ENCODE measurements at places on chromosomes 7 and 10. TPM values are rescaled to one million over a fixed set of nuclear protein-coding genes. Genes with fewer than 3 reads are reported as not detected.

DNA sequence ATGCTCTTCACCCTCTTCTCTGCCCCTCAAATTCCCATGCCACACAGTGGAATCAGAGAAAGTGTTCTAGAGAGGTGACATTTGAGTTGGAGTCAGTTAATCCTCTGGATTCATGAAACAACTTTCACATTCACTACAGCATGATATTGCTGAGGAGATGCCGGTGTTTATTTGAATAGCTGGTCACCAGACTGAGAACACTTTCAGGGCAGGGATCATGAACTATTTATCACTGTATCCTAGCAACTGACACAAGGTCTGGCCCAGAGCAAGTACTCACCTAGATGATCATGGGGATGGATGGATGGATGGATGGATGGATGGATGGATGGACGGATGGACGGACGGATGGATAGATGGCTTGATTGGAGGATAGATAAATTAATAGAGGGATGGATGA, 116.7 kb upstream of the ZMIZ1 start:
- no peak for DNase-seq
- no peak overlapping the region for H3K4me3 ChIP-seq
- H3K27ac ChIP-seq = no peak overlapping the region
- H3K27me3 ChIP-seq = no peaks in the 10 kb centered on the region

- H3K27me3 ChIP-seq = no peaks in the 10 kb centered on the region
- H3K27ac ChIP-seq = no peak overlapping the region
- H3K36me3 ChIP-seq = no peaks in the 10 kb centered on the region
These were observed 89.4 kb downstream of the FAS start for GRCh38 chr10:89079961-89080360.

- no peaks in the 10 kb centered on the region for H3K27me3 ChIP-seq
- no peak overlapping the region for H3K4me3 ChIP-seq
- no peak overlapping the region for H3K27ac ChIP-seq
- no peaks in the 10 kb centered on the region for H3K4me1 ChIP-seq
These were observed 76.6 kb downstream of the AMZ1 start for GRCh38 chr7:2764621-2765020.

The ZNF277 gene
- total RNA-seq = 11.2 TPM

DNA sequence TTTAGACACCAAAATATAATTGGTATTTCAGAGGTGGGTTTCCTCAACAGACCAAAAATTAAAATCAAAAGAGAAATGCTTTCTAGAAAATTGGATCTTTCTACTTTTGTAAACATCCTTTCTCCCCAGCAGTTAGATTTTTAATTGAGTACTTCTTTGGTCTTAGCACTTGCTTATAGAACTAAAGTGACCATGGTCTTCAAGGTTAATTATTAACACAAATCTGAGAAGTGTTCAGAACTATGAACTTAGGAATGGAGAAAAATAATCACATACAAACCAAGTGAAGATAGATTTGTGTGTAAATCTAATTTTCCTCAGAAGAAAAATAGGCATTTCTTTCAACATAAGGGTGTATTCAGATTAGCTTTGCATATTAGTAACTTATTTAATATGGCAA, 355.4 kb downstream of the ELMO1 start:
- peaks cover 17% of the 10 kb centered on the region for H3K4me1 ChIP-seq
- H3K27ac ChIP-seq = peak overlapping the region; percentile 30
- no peak for DNase-seq

The SEMA3D gene
- 1.3 TPM for total RNA-seq

DNA sequence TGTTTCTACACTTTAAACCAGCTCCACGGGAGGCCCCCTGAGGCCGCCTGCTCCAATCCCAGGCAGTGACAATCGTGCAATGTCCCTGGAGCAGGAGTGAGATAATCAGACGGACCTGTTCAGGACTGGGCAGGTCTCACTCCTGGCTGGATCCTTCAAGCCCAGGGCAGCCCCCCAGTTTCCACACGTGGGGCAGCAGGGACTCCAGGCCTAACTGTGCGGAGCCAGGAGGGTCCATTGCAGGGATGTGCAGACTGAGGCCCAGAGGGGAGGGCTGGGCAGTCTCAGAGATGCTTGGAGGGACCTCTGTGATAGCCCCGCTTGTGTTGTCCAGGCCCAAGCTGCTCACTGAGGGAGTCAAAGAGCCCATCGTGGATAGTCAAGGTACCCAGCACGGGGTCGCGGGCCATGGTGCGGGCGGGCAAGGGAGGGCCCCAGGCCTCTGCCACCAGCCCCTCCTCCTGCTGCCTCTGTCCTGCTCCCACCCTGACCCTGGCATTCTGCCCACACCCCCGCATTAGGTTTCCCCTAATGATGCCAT, 110.5 kb upstream of the KCTD7 start:
- no peaks in the 10 kb centered on the region for H3K4me1 ChIP-seq
- no peak overlapping the region for H3K27ac ChIP-seq
- no peaks in the 10 kb centered on the region for H3K36me3 ChIP-seq
- DNase-seq = no peak
- H3K4me3 ChIP-seq = no peak overlapping the region

The LDB1 gene
- 11.2 TPM for total RNA-seq

- no peaks in the 10 kb centered on the region for H3K4me1 ChIP-seq
- DNase-seq = no peak
- H3K36me3 ChIP-seq = no peaks in the 10 kb centered on the region
- H3K4me3 ChIP-seq = no peak overlapping the region
These were observed 1.7 kb upstream of the TAS2R5 start for GRCh38 chr7:141788296-141788695.

The CCL24 gene
- 1.1 TPM for total RNA-seq

DNA sequence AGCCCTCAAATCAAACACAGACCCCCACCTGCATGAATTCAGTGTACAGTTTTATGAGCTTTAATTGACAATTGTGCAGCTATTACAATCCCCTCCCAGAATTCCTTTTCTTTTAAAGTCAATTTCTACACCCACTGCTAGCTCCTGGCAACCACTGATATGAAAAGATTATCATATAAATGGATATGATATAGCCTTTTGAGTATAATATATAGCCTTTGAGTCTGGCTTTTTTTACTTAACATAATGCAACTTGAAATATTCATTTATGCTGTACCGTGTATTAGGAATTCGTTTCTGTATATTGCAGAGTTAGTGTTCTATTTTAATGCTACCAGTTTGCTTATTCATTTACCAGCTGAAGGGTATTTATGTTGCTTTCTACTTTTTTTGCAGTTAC, 127.7 kb downstream of the CCSER2 start:
- no peak for DNase-seq
- no peaks in the 10 kb centered on the region for H3K36me3 ChIP-seq
- no peaks in the 10 kb centered on the region for H3K27me3 ChIP-seq
- no peaks in the 10 kb centered on the region for H3K4me1 ChIP-seq

GRCh38 chr7:15648461-15648961, 38.0 kb downstream of the MEOX2 start:
- H3K4me1 ChIP-seq = no peaks in the 10 kb centered on the region
- no peaks in the 10 kb centered on the region for H3K27me3 ChIP-seq
- DNase-seq = no peak
- H3K4me3 ChIP-seq = no peak overlapping the region
- H3K36me3 ChIP-seq = no peaks in the 10 kb centered on the region

GRCh38 chr7:72017756-72018155, 394.4 kb downstream of the CALN1 start:
- no peaks in the 10 kb centered on the region for H3K27me3 ChIP-seq
- H3K36me3 ChIP-seq = no peaks in the 10 kb centered on the region
- no peak overlapping the region for H3K4me3 ChIP-seq
- H3K27ac ChIP-seq = no peak overlapping the region
- no peak for DNase-seq

The COL17A1 gene
- 0.11 TPM for total RNA-seq

DNA sequence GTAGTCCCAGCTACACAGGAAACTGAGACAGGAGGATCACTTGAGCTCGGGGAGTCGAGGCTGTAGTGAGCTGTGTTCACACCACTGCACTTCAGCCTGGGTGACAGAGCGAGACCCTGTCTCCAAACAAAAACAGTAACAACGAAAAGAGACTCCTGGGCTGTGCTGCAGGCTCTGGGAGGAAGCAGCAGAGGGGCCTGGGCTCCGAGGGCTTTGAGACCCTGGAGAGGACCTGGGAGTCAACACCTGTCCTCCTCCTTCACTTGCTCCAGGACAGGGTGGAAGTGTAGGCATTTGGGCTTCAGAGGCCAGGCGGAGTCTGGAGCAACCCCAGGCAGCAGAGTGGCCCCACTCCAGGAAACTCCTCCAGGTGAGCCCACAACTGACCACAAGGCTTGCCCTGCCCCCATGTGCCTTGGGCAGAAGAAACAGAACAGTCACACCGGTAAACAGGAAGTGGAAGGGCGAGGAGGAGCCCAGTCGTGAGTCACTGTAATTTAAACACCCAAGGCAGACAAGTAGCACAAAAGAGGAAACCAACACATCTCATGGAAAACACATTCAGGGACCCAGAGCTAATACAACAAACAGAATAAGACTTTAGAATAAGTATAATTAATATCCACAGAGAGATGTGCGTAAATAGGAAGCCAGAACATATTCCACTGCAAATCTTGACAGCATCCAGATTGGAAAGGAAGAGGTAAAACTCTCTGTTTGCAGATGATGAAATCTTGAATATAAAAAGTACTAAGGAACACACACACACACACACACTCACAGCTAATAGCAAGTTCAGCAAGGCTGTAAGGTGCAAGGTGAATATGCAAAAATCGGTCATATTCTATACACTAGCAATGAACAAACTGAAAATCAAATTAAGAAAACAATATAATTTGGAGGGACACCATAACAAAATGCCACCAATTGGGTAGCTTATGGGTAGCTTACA, 20.5 kb upstream of the RASGEF1A start:
- no peaks in the 10 kb centered on the region for H3K27me3 ChIP-seq
- no peak overlapping the region for H3K27ac ChIP-seq
- DNase-seq = no peak
- H3K4me1 ChIP-seq = no peaks in the 10 kb centered on the region
- H3K36me3 ChIP-seq = no peaks in the 10 kb centered on the region

DNA sequence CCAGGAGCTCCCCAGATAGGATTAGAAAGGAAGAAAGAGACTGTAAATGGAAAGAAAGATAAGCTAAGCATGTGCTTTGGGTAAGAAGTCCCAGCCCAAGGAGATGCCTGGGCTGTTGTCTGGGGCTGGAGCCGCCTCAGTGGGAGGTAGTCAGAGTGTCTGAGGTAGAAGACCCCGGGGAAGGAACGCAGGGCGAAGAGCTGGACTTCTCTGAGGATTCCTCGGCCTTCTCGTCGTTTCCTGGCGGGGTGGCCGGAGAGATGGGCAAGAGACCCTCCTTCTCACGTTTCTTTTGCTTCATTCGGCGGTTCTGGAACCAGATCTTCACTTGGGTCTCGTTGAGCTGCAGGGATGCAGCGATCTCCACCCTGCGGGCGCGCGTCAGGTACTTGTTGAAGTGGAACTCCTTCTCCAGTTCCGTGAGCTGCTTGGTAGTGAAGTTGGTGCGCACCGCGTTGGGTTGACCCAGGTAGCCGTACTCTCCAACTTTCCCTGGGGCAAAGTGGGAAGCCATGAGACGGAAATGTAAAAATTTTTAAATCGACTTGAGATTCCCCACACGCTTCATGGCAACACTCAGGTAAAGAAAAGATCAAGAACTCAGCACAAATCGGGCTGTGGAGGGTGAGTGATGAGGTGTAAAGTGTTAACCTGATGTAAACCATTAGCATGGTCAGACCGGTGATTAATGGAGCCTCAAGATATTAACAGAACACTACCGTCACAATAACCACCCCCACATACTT, 1.3 kb downstream of the HOXA1 start:
- H3K27ac ChIP-seq = no peak overlapping the region
- no peaks in the 10 kb centered on the region for H3K36me3 ChIP-seq
- DNase-seq = no peak

DNA sequence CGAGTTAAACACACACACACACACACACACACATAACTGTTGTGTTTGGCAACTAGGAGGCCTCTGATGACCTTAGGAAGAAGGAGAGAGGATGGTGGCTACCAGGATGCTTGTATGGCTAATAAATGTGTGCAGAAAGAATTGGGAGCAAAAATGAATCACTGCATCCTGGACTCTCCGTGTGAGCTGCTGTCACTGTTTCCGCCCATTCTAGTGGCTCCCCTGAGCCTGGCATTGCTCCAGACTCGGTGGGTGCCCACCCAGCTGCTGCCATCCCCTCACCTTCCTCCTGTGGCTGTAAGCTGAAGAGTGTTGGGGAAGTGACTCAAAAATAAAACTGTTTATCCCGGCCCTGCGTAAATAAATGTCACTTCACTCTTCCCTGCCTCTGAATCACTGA, 149.5 kb upstream of the MINDY3 start:
- no peaks in the 10 kb centered on the region for H3K27me3 ChIP-seq
- no peak overlapping the region for H3K4me3 ChIP-seq
- H3K4me1 ChIP-seq = no peaks in the 10 kb centered on the region
- H3K36me3 ChIP-seq = no peaks in the 10 kb centered on the region
- H3K27ac ChIP-seq = no peak overlapping the region

GRCh38 chr7:11668727-11669126, 163.3 kb downstream of the THSD7A start:
- no peak for DNase-seq
- H3K27ac ChIP-seq = no peak overlapping the region
- no peaks in the 10 kb centered on the region for H3K27me3 ChIP-seq
- H3K4me1 ChIP-seq = no peaks in the 10 kb centered on the region
- H3K4me3 ChIP-seq = no peak overlapping the region

GRCh38 chr7:4010061-4010605, 672.0 kb upstream of the FOXK1 start:
- no peaks in the 10 kb centered on the region for H3K36me3 ChIP-seq
- H3K27ac ChIP-seq = no peak overlapping the region
- no peaks in the 10 kb centered on the region for H3K27me3 ChIP-seq
- no peak for DNase-seq

GRCh38 chr10:102647443-102648268, 3.4 kb downstream of the TRIM8 start:
- no peak for DNase-seq
- H3K36me3 ChIP-seq = no peaks in the 10 kb centered on the region
- H3K4me1 ChIP-seq = peaks cover 34% of the 10 kb centered on the region
- H3K4me3 ChIP-seq = peak overlapping the region; percentile 81
- H3K27me3 ChIP-seq = no peaks in the 10 kb centered on the region

- no peaks in the 10 kb centered on the region for H3K4me1 ChIP-seq
- H3K36me3 ChIP-seq = no peaks in the 10 kb centered on the region
- no peak overlapping the region for H3K4me3 ChIP-seq
- DNase-seq = peak; percentile 41
- H3K27ac ChIP-seq = peak overlapping the region; percentile 26
These were observed 104.7 kb downstream of the PARD3 start for GRCh38 chr10:34710391-34710751.

DNA sequence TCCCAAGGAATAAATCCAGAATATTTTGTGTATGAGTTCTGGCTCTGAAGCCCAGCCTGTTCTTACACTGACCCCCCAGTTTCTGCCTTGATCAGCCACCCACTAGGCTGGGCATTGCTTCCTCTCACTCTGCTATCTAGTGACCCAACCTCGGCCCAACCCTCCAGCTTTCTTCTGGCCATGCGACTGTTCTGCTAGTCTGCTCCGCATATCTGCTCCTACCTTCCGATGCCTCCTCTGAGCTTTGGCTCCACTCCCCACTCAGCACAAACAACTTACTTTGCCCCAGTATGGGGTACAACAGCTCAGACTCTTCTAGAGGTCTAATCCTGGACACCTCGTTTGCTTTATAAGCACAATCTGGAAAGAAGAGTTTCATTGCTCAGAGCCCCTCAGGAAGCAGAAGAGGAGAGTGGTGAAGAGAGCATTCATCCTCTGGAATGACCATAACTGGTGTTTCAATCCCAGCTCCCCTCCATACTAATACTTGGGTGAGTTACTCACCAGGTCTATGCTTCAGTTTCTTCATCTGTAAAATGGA, 99.6 kb downstream of the NPSR1 start:
- no peaks in the 10 kb centered on the region for H3K4me1 ChIP-seq
- DNase-seq = no peak
- no peak overlapping the region for H3K27ac ChIP-seq

The C10orf71 gene
- total RNA-seq = 0.12 TPM

The GPR158 gene
- not detected for total RNA-seq

The FZD1 gene
- total RNA-seq = 1.6 TPM
